ENCODE measurements at places on chromosomes 7 and 10. TPM values are rescaled to one million over a fixed set of nuclear protein-coding genes. Genes with fewer than 3 reads are reported as not detected.
A peak's percentile ranks its signal among the peaks of the same experiment; 100 is the strongest.

DNA sequence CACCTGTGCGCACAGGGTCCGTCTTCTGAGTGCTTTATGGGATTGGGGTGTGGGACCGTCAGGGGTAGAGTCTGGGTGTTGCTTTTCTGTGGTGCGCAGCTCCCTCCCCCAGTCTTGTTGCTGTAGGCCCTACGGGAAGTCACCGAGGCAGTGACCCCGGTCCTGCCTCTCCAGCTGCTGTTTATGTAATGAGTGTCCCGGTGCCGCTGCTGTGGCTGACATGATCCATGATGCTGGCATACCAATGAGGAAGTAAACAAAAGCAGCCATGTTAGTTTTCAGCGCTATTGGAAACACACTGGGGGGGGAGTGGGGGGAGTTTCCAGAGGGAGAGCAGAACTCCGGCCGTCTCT lies 1.1 kb downstream of the TRIM8 start:
- DNase-seq: peak; percentile 79

- DNase-seq: no peak
Observed at GRCh38 chr10:19245889-19246752, 197.5 kb downstream of the MALRD1 start.

- DNase-seq: no peak
Observed at GRCh38 chr10:81104494-81104893, 566.8 kb downstream of the SH2D4B start.

- no peak for DNase-seq
Observed at GRCh38 chr7:43557831-43558495, 24.9 kb upstream of the STK17A start.

DNA sequence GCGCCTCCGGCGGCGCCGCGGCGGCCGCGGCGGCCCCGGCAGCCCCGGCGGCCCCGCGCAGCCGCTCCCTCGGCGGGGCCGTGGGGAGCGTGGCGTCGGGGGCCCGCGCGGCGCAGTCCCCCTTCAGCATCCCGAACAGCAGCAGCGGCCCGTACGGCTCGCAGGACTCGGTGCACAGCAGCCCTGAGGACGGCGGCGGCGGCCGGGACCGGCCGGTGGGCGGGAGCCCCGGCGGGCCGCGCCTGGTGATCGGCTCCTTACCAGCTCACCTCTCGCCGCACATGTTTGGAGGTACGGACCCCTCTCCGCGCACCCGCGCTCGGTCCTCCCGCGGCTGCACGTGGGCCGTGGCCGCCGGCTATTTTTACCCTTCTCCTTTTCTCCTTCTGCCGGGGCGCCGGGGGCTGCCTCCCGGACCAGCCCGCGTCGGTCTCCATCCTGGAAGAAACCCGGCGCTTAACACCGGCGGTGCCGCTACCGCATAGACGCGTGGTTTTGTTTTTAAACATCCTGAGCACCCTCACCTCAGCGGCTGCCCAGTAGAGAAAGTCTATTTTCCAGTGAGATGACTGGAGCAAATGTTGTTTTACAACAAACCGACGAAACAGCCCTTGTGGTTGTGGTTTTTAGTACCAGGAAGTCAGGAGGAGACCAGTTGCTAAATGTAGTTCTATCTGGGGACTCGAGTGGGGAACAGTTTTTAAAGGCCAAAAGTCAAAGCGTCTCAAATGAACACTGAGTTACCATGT lies 1.3 kb downstream of the ZNRF2 start:
- peak; percentile 60 for DNase-seq

- no peak for DNase-seq
Observed at GRCh38 chr7:148108381-148108780, 482.2 kb upstream of the C7orf33 start.

- no peak for DNase-seq
Observed at GRCh38 chr7:45937301-45937700, 16.2 kb upstream of the IGFBP3 start.

GRCh38 chr7:139049936-139050335 lies 14.1 kb upstream of the ZC3HAV1L start:
- no peak for DNase-seq

- DNase-seq: no peak
Observed at GRCh38 chr10:44818701-44819127, 92.4 kb upstream of the TMEM72 start.

GRCh38 chr7:47490501-47491265 lies 91.2 kb downstream of the TNS3 start:
- DNase-seq: no peak

GRCh38 chr10:98062424-98062823 lies 32.0 kb upstream of the CRTAC1 start:
- DNase-seq: no peak

DNA sequence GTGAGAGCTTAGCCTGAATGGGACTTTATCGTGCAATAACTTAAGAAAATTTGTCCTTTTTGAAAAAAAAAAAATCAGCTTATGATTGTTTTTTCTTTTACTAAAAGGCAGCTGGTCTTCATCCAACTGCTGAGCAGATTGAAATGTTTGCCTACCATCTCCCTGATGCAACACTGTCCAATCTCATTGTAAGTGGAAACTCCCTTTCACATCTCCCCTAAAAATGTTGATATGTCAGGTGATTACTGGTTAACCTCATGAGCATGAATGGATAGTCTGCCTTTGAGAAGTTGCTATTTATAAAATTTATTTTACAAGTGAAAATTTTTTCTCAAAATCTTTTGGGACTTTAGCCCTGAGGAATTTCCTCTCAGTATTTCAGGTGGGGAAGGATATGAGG lies 17.8 kb upstream of the HKDC1 start:
- DNase-seq: no peak

GRCh38 chr10:72550239-72550638 lies 75.6 kb downstream of the MICU1 start:
- DNase-seq: no peak

- no peak for DNase-seq
Observed at GRCh38 chr7:79272066-79272669, 181.3 kb downstream of the MAGI2 start.

DNA sequence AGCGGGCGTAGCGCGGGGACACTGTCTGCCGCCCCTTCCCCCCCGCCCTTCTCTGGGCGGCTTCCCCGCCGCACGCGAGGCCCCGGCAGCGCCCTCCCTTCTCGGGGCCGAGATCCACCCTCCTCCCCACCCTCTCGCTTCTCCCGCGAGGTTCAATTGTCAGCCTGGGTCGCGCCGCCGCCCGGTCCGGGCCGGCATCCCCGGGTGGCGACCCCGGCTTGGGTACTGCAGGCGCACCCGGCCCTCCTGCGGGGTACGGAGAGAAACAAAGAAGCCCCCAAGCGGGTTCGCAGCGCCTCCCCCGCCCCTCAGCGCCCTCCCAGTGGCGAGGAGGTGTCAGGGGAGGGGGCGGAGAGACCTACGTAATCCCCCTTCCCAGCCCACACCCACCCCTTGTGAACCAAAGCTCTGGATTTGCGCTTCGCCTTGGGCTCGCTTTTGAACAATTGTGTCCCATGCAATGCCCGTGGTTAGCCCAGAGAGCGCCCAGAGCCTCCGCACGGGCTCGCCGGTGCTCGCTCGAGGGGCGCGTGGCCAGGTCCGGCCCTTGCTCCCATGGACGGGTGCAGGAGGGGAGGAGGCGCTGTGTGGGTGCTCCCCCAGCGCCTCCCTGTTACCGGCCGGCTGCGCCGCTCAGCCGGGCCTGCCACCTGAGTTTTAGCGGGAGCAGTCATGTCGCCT lies 634 bp downstream of the HECW1 start:
- peak; percentile 28 for DNase-seq

RBP4 gene
- total RNA-seq: 6.6 TPM

WIPF3 gene
- 1.2 TPM for total RNA-seq

SPDYE2 gene
- total RNA-seq: not detected

COBL gene
- 91.8 TPM for total RNA-seq

C10orf71 gene
- total RNA-seq: not detected

AVPI1 gene
- 23.7 TPM for total RNA-seq

FAM13C gene
- 18.8 TPM for total RNA-seq

NPTX2 gene
- total RNA-seq: 2.2 TPM

RET gene
- total RNA-seq: 1.6 TPM

ACTL6B gene
- not detected for total RNA-seq

GIMAP4 gene
- 22.6 TPM for total RNA-seq

CEP55 gene
- 1.3 TPM for total RNA-seq

CTAGE4 gene
- total RNA-seq: 9.5 TPM

C10orf67 gene
- not detected for total RNA-seq

EGFR gene
- total RNA-seq: 72.5 TPM

GRID2IP gene
- 0.41 TPM for total RNA-seq

GIMAP1 gene
- total RNA-seq: 3.6 TPM
